ENCODE measurements at places on chromosomes 5 and 9.

- DNase-seq: no peak
Observed at GRCh38 chr9:93708987-93709302, 132.6 kb downstream of the PHF2 start.

DNA sequence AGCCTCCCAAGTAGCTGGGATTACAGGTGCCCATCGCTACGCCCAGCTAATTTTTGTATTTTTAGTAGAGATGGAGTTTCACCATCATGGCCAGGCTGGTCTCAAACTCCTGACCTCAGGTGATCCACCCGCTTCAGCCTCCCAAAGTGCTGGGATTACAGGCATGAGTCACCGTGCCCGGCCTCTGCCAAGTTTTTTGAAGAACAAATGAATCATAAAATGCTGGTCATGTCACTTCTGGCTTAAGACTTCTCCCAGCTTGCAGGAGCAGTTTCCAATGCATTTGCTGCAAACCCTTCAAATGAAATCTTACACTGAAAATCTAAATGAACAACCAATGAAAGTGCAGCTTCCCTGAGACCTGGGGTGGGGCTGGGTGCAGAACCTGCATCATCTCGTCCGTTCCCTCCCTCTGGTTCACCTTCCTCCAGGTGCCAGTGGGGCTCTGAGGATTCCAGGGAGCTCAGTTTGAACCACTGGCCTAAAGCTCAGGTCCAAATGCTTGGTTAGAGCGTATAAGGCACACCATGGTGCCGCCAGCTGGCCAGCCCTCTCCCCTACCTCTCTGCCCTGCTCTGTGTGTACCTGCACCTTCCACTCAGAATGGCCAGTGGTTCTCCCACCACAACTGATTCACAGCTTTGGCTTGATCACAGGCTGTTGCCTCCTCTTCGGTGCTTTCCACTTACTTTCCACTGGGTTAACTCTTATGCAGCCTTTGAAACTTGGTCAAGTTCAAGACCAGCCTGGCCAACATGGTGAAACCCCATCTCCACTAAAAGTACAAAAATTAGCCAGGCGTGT is 39.8 kb upstream of the FUBP3 start:
- peak; percentile 42 for DNase-seq

GRCh38 chr9:93670208-93671019 is 94.0 kb downstream of the PHF2 start:
- DNase-seq: no peak

DNA sequence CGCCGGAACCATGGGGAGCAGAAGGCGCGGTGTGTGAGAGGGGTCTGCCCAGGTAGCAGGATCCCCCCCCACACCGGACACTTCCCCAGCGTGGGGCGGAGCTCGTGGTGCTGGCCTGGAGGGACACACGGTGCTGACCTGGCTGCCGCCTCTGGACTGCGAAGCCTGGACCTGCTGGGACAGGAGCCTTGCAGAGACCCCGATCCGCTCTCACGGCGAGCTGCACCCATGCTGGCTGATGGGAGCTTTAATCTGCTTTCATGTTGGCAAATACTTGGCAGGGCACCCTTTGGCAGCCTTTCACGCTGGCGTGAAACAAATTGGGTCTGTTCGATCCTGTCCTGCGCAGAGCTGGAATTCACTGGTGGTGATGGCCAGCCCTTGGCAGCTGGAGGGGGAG is 7.4 kb downstream of the NKD2 start:
- no peak for DNase-seq

DNA sequence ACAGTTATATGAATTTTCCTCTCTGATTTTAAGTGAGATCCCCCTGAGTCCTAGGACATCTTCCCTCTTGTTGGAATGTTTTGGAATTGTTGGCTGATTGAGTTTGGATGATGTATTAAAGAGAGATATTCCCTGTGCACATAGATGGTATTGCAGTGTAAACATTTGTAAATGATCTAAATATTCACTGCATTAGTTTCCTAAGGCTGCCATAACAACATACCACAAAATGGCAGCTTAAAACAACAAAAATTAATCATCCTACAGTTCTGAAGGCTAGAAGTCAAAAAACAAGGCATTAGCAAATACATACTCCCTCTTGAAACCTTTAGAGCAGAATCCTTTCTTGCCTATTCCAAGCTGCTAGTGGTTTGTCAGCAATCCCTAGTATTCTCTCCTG is 38.0 kb upstream of the MROH2B start:
- no peak for DNase-seq

GRCh38 chr5:41532485-41532884 is 22.1 kb upstream of the PLCXD3 start:
- DNase-seq: no peak

DNA sequence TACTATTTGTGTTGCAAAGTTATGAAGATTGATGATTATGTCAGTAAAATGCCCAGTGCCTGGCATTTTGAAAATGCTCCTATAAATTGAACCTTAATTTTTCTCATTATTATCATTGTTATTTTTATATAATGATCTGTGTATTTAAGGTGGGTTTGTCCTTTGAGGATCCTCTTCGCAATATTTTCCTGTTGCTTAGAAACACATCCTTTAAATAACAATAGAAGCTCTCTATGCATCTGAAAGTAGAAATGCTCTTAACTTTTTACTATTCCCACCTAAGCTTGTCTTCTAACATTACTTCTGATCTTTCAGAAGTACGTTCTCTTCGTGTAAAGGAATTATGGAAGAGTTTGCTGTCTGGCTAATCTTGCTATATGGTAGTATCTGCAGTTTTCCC is 214.7 kb upstream of the TLX3 start:
- no peak for DNase-seq

- no peak for DNase-seq
Observed at GRCh38 chr5:110727025-110727314, 499 bp upstream of the TMEM232 start.

DNA sequence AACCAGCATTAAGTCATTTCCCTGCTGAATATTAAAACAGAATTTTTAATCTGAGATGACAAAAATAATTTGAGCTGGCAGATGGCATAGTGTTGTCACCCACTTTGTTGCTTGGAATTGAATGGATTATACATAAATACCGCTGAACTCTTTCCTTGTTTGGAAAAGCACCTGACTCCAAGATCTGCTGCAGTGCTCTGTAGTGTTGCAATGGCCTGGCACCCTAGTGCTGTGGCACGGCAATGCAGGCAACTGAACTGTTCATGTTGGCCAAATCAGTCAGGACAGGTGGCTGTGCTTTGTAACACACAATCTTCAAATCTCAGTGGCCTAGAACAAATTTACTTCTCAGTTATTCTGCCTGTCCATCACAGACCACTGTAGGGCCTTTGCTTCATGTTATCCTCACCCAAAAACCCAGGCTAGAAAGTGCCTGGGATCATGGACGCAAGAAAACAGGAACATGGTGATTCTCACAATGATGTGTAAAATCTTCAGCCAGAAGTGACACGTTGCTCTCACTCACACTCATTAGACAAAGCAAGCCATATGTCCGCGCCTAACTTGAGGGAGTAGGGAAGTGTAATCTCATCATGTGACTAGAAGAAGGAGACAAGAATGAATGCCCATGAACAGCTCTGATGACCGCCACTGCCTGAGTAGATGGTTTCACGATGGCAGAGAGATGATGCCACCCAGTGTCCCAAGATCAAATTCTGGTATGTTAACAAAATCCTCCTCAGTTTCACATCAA is 191.9 kb upstream of the PUM3 start:
- DNase-seq: no peak

- peak; percentile 99 for DNase-seq
Observed at GRCh38 chr9:129177791-129178567, at the start of gene IER5L. Gene IER5L, minus strand, starts transcription at chr9:129178261. Its CDS starts 209 bp downstream, at chr9:129178052.

- DNase-seq: no peak
Observed at GRCh38 chr5:35487233-35488025, 130.2 kb upstream of the SPEF2 start.

- no peak for DNase-seq
Observed at GRCh38 chr5:132657676-132658380, at the start of gene IL13. Gene IL13, plus strand, starts transcription at chr5:132658173. Its CDS starts 14 bp downstream, at chr5:132658187.

DNA sequence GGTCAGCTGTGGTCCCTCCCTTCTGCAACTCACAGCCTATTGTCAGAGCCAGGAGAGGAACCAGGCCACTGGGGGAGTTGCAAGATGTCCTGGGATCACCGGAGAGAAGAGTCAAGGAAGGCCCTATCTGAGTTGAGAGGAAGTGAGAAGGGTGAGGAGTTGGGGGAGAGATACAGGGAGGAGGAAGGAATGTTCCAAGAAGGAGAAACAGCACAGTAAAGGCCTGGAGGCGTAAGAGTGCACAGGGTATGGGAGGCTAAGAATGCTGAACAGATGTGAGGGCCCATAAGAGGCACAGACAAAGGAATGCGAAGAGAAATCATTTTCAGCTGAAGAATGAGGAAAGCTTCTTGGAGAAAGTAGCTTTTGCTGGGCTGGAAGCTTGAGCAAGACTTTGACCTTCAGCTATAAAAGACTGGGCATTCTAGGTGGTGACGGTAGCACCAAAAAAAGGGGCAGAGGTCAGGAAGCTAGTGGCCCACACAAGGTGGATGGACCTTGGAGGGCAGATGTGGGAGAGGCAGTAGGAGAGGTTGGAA is 21.6 kb upstream of the CSF1R start:
- DNase-seq: no peak

DNA sequence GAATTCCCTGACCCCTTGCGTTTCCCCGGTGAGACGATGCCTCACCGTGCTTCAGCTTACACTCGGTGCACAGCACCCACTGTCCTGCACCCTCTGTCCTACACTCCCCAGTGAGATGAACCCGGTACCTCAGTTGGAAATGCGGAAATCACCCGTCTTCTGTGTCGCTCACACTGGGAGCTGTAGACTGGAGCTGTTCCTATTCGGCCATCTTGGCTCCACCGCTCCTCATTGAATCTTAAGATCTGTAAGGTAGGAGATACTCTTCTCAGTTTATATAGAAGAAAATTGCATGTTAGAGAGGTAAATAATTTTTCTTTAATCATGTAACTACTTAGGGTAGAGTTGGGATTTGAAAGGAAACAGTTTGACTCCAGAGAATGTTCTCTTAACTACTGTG is 62.2 kb downstream of the DMRTA1 start:
- DNase-seq: no peak

GRCh38 chr5:170319301-170319700 is 21.7 kb upstream of the LCP2 start:
- DNase-seq: no peak

DNA sequence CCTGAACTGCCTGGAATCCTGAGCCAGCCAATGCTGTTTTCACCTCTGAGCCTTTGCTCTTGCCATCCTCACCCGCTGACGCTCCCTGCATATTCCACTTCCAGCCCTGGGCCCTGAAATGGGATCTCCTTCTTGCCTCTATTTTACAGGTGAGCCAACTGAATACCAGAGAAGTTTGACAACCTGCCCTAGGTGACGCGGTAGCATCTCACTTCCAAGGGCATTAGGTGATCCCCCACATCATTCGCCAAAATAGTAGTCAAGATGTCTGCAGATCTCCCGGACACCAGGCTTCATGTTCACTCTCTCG is 43.5 kb downstream of the FOXI1 start:
- no peak for DNase-seq

DNA sequence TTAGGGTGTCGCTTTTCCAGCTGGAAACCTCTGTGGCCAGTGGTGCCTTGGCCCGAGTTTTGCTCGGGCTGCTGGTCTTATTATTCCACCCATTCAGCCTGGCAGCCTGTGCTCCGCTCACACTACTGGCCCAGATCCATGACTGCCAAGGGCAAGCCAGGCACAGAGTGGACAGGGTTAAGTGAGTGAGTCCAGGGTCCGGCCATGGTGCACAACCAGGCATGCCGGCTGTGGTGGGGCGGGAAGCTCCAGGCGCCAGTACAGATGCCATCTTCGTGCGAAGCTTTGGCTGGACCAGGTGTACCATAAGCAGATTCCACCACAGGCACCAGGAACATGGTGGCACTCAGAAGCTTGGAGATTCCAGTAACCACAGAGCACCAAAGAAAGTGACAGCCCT is 580.2 kb upstream of the FAM174A start:
- DNase-seq: no peak
